Bone marrow (tissue), 2 donors: ENCODE measurements at places on chromosomes 3 and 15.
A peak's percentile ranks its signal among the peaks of the same experiment; 100 is the strongest.

- DNase-seq, result no peak
These were observed 298.2 kb downstream of the UBE2E2 start for GRCh38 chr3:23501201-23501802.

GRCh38 chr3:101898752-101899169 is 49.4 kb downstream of the NFKBIZ start:
- peak; percentile 70 for DNase-seq

- DNase-seq, result no peak
These were observed 4.9 kb upstream of the ENTPD3 start for GRCh38 chr3:40381904-40382616.

- no peak for DNase-seq
These were observed 9.3 kb downstream of the HHLA2 start for GRCh38 chr3:108305484-108306172.

DNA sequence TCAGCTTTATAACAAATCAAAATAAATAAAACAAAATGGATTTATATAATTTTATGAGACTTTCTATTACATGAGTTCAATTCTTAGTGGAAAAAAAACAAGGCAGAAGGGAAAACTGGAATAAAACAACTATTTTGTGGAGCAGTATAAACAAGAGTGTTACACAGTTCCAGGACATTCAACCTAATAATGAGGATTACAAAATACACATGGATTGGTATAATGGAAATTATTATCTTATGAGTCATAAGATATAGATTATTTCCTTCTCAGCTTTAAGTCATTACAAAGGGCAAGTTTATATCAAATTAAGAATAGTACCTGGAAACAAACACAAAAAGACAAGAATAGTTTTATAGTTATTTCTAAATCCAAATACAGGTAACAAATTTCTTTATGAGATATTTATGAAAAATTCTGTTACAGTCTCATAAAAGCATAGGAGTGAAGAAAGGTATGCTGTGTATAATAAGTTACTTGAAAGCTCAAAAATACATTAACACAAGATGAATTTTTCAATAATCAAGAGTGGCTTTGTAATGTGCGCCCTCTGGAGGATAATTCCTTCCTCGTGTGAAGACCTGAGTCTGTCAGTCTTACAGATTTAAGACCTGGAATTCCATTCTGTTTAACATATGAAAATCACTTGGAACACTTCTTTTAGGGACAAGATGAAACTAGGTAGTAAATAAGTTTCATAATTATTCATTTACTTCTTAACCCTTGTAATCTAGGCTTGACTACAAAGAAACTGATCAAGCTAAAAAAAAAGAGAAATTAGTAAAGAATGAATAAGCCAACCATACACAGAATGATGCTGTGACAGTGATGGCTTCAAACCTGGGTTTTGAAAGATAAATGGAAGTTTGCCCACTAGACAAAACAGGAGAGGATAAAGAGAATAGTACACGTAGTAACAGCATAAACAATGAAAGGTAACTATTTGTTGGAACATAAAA is 9.5 kb downstream of the COPS2 start:
- DNase-seq, result no peak

GRCh38 chr3:193865896-193866480 is 270.0 kb upstream of the HES1 start:
- DNase-seq, result no peak

- no peak for DNase-seq
These were observed 59.4 kb downstream of the MECOM start for GRCh38 chr3:169604118-169604517.

GRCh38 chr15:81608309-81608829 is 234.4 kb upstream of the TMC3 start:
- no peak for DNase-seq

DNA sequence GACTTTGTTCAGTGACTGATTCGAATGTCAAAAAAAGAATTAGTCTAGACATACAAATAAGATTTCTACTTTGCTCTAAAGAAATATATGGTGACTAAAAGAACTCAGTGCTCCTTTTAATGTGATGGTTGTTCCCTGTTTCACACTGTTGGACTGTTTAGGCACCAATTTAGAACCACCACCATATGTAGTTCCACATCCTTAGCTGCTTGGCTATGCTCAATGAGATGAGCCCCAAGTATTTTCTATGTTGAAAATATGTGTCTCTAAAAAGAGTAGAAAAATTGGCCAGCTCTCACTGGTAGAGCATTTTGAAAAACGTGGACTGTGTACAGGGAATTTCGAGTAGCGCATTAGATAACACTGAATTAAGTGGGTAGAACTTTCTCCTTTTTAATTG is 167.3 kb downstream of the GOLIM4 start:
- no peak for DNase-seq

DNA sequence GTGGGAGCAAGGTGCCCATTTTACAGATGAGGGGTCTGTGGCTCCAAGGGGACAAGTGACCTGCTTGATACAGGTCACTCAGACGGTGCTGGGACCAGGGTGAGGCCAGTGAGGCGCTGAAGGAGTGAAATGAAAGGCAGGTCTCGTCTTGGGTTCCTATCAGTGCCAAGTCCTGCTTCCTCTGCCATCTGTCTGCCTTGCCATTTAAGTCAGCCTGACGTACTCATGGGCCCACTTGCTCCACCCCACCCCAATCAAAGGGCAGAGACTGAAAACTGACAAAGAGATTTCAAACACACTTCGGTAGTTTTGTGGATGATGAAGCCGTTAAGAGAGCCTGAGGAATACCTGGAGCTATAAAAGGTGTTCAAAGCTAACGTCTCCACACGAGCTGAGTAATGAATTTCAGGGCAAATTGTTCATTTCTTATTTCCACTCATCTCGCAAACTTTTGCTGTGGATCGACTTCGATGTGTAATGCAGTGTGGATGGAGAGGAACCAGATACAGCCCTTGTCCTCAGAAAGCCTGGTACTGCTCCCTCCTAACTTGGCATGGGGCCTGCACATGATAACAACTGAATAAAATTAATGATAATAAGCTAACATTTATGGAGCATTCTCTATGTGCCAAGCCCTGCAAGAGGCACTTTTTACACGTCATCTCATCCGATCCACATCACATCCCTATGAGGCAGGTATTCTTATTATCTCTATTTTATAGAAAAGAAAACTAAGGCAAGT is 36.6 kb downstream of the ATP2B2 start:
- no peak for DNase-seq

GRCh38 chr3:175940881-175941280 is 1081.7 kb downstream of the NAALADL2 start:
- DNase-seq, result no peak

- DNase-seq, result no peak
These were observed 179.4 kb downstream of the VGLL4 start for GRCh38 chr3:11464356-11464755.

GRCh38 chr3:188049606-188050530 is 104.1 kb upstream of the LPP start:
- DNase-seq, result no peak

DNA sequence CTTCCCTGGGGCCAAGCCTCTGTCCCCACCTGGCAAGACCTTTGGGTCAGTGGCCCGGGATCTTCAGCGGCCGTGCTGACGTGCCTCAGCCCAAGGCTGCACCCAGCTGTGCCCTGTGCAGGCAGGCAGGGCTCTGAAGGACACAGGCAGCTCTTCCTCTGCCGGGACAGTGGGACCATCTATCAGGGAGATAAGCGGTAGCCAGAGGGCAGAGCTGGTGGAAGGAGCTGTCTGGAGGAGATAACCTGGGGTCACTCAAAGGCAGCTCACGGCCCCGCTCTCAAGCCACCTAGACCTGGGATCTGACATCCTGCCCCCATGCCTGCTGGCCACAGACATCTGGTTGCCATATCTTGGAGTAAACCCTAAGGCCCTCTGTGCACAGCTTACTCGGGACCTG is 27.3 kb downstream of the DUSP7 start:
- DNase-seq, result no peak

DNA sequence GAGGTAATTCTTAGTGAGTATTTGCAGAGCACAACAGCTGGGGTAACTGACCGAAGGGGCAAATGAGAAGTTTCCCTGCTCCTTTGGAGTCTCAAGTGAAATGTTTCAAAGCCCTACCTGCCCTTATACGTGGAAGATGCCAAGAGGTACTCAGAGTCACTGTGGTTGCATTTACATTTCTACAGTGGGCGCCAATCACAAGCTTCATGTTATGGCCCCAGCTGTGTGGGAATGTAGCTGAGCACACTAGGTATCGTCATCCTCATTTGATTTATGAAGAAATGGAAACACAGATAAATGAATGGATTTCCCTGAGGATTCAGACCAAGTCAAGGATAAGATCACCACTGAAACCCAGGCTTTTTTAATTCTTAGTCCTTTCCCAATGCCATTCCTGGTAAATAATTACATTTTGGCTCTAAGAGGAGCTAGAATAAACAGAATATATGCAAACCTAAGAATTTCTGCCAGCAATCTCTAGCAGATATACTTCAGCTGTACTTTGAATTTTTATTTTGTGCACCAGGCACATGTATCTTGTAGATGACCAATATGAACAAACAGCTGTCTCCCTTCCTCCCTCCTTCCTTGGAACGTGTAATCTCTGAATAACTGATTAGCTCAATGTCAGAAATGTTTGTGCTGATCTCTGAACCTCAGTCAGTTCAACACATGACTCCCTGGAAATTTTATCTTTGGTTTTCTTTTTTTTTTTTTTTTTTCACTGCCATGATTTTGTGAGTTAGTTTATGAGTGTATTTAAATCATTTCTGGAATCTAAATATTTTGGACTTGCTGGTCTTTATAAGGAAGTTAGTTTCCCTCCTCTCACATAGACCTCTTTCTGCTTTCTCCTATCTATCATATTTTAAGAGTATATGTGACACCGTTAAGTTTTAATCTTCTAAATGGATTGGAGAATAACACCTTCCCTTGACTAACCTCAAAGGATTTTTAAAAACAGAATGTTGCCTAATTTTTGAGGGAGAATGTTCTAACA is 69.2 kb downstream of the MAP2K5 start:
- DNase-seq, result no peak

GRCh38 chr15:56794553-56795329 is 61.4 kb upstream of the ZNF280D start:
- DNase-seq, result no peak

DNA sequence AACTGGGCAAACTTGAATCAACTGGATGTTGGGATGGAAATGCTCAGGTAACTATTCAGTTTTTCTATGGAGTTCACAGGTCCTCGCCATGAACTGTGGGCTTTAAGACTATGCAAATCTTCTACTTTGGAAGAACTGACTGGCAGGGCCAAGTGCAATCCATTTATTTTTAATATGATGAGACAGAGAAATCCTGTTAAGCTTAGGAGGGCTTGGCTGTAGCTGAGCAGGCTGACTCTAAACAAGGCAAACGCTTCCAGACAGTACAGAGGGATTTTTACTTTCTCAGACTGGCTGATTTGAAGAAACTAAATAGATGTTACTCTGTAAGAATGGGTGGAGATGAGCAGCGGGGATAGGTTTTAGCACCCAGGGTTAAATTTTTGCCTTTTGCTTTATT is 194.2 kb upstream of the ICE2 start:
- no peak for DNase-seq

DNA sequence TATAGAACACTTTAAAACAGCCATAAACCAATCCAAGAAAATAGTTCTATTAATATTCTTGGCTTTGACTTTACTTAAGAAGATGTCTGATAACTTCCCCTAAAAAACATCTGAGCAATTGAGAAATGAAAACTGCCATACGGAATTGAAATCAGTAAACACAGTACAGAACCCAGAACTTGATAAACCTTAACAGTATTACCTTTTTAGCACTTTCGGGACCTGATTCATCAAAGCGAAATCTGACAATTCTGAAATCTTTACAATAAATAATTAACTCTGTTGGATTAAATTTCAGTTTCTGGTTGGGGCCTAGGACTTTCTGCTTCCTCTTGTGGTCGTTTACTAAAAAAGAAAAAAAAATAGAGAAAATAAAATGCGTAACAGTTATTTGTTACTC is 17.3 kb downstream of the MTMR10 start:
- no peak for DNase-seq

DNA sequence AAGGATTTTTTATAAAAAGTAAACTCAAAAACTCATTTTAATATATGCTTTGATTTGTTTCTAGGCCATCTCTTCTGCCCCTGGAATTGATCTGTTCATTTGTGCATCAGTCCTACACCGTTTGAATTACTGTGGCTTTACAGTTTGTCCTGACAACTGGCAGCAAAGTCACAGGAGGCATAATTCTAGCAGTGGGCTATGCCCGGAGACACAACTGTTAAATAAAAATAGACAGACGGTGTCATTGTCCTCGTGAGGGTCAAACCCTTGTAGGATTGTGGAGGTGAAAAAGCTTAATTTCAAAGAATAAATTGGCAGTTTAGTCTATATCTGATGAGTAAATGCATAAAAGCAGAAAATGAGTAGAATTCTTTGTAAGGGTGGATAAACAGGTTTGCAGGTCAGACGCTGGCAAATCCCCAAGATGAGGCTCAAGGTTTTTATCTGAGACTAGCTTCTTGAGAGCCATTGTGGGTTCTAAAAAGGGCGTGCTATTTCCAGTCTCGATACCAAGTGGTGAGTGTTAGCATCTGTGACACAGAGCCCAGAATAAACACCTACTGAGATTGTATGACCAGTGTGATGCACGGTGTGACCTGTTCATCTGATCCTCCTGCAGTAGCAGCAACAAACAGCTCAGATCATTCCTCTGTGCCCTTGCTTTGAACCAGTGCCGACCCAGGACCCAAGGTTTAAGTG is 51.5 kb upstream of the SLCO3A1 start:
- no peak for DNase-seq

DNA sequence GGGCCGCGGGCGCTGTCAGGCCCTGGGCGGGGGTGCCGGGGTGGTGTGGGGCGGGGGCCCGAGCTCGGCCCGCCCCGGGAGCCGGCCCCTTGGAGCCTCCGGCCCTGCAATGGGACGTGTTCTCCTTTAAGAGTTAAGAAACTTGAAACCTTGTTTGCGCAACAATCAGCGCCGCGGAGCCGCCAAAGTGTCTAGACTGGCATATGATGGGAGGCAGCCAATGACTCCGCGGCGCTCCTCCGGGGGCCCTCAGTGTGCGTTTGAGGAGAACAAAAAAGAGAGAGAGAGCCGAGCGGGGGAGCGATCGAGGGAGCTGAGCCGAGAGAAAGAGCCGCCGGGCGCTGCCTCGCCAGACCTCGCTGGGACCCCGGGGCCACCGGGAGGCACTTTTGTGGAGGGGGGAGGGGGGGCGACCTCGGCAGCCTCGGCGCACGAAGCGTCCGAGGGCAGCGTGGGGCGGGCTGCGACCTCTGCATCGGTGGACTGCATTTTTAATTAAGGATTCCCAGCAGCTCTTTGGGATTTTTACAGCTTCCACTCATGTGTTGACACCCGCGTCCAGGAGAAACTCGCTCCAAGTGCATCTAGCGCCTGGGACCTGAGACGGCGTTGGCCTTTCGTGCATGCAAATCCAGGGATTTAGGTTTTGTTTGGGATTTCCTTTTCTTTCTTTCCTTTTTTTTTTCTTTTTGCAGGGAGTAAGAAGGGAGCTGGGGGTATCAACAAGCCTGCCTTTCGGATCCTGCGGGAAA is at the start of gene SMAD6:
TSS of gene SMAD6 (plus strand) at position 202 of the 752 bp plus-strand sequence. CDS start 1,023 bp downstream, outside the sequence.
- DNase-seq, result peak; percentile 72
